NCI-H748 treated with DMSO at 0.1 percent for 48 hours (cell line): ENCODE measurements at places on chromosomes 16 and 17.
A peak's percentile ranks its signal among the peaks of the same experiment; 100 is the strongest.

- no peak for DNase-seq
These were observed 14.3 kb upstream of the SLC38A8 start for GRCh38 chr16:84056933-84057332.

DNA sequence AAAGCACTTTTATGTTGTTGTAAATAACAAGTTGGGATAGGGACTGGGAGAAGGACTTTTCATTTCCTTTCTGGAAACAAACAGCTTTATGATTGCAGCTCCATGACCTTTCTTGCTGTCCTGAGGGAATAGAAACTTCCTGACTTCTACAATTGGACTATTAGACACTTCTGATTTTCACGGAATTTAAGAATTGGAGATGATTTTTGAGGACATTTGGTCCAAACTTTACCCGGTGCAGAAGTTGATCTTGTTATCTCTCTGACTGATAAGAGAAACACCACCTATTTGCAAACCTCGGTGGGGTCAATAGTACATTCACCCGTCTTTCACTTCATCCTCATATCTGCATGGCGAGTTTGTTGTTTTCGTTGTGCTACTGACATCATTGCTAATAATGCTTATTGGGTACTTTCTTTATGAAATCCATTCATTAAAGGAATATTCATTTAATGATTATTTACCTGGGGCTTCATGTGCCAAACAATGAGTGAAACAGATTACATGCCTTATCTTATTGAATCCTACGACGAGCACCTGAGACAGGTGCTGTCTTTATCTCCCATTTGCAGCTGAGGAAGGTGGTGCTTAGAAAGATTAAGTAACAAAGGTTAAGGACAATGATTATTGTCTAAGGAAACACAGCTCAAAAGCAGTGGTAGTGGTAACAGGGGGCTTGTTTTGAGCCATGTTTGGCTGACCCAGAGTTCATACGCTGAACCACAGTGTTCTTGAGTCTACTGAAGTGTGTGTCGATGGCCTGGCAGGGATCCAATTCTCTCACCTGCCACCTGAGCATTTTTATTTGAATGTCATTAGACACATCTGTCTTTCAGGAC, 176.9 kb upstream of the FAM20A start:
- DNase-seq, result peak; percentile 93

- DNase-seq, result peak; percentile 6
These were observed 39.2 kb upstream of the USP22 start for GRCh38 chr17:21082001-21082436.

DNA sequence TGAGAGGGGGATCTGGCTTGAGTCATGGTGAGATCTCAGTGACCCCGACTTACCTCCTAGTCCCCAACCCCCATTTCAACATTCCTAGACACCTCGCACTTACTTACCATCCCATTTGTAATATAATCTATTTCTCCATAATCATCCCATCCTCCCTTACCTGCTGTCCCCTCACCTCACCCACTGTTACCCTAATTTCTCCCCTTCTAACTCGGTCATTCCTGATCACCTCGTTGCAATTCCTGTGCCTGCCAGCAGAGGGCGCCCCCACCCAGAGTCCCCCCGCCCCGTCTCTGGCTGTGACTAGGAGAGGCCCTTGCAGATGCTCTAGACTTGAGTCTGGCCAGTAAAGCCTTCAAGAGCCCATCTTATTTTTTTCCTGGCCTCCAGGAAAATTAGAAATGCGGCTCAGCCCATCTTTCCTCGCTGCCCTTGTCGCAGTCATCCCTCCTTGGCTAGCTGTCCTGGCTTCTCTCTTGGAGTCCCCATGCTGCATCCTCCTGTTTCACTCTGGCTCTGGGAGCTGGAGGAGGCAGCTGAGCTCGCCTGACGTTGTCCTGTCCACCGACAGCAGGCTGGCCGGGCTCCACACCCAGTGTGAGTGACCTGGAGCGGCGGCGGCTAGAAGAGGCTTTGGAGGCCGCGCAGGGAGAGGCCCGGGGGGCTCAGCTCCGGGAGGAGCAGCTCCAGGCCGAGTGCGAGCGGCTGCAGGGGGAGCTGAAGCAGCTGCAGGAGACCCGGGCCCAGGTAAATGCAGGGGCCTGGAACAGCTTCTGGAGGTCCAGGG, 5.0 kb downstream of the TBKBP1 start:
- peak; percentile 8 for DNase-seq

DNA sequence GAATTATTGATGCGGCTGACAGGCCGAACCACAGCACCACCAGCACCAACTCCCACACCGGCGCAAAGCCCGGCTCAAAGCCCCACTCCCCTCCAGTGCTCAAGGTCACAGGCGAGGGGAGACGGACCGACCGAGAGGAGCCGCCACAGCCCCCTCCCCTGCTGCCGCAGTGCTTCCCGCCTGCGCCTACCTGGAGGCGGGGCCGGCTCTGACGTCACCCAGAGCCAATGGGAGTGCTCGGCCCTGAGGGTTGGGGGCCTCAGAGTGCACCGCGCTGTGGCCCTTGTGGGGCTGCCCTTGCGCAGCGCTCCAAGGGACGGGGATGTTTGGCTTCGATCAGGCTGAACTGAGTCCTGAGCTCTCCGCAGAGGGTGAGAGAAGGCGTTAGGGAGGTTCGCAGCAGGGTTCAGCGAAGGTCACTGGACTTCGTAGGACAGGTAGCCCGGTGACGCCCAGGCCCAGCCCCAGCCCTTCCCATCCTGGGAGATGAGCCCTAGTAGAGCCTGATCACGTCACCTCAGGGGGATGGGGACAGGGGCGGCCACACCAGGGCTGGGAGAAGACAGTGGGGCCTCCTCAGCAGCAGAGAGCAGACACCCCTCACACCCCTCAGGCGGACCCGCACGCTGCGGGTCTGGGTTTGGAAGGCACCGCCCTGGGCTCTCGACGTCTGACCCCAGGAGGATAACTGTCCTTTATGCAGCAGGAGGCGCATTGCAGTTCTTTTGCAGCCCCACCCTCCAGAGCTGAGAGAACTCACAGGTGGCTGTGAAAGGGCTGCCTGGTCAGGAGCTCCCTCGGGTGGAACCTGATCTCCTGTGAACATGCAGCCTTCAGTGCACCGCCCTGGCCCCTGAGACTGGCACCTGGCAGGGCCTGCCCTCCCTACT, 1.5 kb downstream of the NDRG4 start:
- no peak for DNase-seq

- DNase-seq, result no peak
These were observed 3.9 kb downstream of the KRT12 start for GRCh38 chr17:40862985-40863733.

- no peak for DNase-seq
These were observed 107.6 kb upstream of the HLF start for GRCh38 chr17:55157165-55157564.

- no peak for DNase-seq
These were observed 20.0 kb downstream of the C1QTNF1 start for GRCh38 chr17:79043931-79044320.

- DNase-seq, result no peak
These were observed 36.7 kb downstream of the ZNRF1 start for GRCh38 chr16:75035410-75035968.

DNA sequence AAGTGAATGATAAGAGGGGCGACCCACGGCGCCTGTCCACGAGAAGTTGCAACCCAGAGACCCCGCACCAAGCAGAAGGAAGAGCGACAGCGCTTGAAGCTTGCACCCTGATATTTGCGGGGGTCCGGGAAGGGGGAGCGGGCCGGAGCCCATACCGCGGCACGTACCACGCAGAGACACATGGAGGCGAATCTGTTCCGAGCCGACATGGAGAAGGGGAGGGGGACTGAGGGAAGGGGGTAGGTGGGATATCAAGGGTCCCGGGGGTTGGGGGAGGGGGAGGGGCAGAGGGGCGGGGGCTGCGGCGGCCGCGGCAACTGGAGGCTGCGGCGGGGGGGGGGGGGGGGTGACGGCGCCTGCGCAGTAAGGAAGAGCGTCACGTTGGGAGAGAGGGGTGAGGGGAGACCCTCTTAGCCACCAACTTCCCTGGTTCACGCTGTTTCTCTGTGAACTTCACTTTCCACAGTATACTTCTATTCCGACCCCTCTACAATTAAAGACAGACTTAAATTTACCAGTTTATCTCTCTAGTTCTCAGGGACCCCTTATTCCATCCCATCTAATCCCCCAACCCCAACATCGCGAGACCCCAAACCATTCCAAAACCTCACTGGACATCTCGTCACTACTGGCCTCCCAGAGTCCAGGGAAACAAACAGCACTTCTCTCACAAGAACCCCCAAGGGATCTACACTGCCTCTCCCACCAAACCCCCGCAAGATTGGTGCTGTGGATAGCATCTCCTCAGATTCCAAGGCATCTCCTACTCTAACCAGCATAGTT, 8.0 kb downstream of the DLG4 start:
- DNase-seq, result no peak

- DNase-seq, result no peak
These were observed 873.4 kb upstream of the CDH8 start for GRCh38 chr16:62909597-62909996.

GRCh38 chr17:42378359-42378958, 9.8 kb downstream of the STAT3 start:
- DNase-seq, result no peak

DNA sequence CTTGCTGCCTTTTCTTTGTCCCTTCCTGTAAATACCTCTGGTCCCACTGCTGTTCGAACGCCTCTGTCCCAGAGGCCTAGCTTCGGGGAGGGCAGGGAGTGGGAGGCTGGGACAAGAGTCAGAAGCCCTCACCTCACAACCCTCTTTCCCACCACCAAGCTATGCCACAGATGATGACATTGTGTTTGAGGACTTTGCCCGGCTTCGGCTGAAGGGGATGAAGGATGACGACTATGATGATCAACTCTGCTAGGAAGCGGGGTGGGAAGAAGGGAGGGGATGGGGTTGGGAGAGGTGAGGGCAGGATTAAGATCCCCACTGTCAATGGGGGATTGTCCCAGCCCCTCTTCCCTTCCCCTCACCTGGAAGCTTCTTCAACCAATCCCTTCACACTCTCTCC, 10.4 kb downstream of the ARRB2 start:
- DNase-seq, result no peak

- DNase-seq, result no peak
These were observed 267.4 kb downstream of the HS3ST3A1 start for GRCh38 chr17:13334374-13334773.

DNA sequence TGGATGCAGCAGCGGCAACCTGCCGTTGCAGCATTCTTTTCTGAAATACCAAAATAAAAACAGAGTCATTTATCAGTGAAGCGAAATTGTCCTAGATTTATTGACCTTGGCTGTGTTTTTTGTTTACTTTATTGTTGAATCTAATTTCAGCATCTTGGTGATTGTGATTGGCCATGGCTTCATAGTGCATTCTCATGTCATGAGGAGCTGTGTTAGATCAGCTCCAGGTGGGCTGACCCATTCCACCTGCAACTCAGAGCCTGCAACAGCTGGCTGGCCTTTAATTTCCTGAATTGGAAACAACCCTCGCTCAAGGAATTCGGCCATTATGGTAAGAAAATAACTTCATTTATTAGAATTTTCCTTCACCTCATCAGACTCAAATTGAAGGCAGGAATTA, 16.4 kb downstream of the KRT24 start:
- no peak for DNase-seq

- DNase-seq, result no peak
These were observed 680.7 kb upstream of the SALL1 start for GRCh38 chr16:51831595-51832367.

GRCh38 chr16:88672776-88673175, 9.9 kb upstream of the MVD start:
- DNase-seq, result no peak

DNA sequence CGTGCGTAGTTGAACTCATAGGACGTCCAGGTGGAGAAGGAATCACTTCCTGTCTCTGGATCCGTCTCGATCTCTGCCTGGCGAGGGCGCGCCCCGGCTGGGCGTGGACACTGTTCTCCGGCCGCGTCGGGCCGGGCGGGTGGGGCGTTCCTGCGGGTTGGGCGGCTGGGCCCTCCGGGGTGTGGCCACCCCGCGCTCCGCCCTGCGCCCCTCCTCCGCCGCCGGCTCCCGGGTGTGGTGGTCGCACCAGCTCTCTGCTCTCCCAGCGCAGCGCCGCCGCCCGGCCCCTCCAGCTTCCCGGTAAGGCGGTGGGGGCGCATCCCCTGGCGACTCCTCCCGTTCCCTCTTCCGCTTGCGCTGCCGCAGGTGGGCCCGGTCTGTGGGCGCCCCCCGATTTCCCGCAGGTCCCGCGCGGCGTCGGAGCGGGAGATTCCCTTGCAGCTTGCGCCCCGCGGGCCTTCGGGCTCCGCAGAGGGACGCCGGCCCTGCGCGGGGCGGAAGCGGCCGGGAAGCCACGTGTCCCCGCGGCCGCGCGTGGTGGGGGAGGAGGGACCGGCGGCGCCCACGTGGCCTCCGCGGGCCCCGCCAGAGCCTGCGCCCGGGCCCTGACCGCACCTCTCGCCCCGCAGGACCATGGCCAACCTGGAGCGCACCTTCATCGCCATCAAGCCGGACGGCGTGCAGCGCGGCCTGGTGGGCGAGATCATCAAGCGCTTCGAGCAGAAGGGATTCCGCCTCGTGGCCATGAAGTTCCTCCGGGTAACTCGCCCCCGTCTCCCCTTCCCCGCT, at the start of gene NME2:
Gene NME2 (plus strand): TSS at position 214 of the 789 bp plus-strand sequence. CDS start 420 bp downstream, at position 634.
- DNase-seq, result peak; percentile 82
